ENCODE measurements at places on chromosomes 1 and 21.

- DNase-seq = peak; percentile 90
Observed at GRCh38 chr1:201266774-201267173, 16.5 kb upstream of the PKP1 start.

- DNase-seq = peak; percentile 78
Observed at GRCh38 chr1:53736290-53736689, 2.7 kb downstream of the GLIS1 start.

- no peak for DNase-seq
Observed at GRCh38 chr1:23810818-23811540, 10.4 kb upstream of the GALE start.

GRCh38 chr1:176789571-176790090 lies 326.7 kb downstream of the PAPPA2 start:
- no peak for DNase-seq

DNA sequence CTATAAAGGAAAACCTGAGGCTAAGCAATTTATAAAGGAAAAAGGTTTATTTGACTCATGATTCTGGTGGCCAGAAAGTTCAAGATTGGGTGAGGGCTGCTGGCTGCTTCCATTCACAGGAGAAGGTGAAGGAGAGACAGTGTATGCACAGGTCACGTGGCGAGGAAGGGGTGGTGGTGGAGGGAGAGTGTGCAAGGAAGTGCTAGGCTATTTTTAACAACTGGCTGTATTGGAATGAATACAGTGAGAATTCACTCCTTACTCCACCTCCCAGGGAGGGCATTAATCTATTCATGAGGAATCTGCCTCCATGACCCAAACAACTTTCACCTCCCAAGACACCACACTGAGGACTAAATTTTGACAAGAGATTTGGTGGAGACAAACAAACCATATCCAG lies 51.0 kb downstream of the SYDE2 start:
- no peak for DNase-seq

DNA sequence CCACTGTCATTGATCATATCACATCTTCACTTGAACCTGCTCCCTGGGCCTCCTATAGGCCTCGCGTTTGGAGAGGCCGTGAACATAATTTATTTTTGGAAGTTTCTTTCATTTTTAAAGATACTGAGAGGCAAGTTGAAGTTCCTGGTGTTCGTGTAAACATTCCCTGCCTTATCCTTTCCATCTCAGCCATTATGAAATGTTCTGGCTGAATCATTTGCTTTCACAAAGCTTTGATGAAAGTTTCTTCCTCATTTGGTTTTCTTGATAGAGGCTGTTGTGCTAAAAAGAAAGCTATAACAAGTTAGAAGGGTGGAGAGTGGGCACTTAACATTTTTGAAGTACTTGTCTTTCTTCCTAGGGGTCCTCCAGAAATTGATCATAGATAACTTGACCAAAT lies 15.5 kb downstream of the CAMTA1 start:
- peak; percentile 74 for DNase-seq

GRCh38 chr1:67614511-67614934 lies 70.5 kb upstream of the GADD45A start:
- no peak for DNase-seq

GRCh38 chr1:193588311-193589082 lies 402.1 kb upstream of the B3GALT2 start:
- DNase-seq = peak; percentile 12

GRCh38 chr1:29124366-29125236 lies 898 bp upstream of the TMEM200B start:
- peak; percentile 78 for DNase-seq

DNA sequence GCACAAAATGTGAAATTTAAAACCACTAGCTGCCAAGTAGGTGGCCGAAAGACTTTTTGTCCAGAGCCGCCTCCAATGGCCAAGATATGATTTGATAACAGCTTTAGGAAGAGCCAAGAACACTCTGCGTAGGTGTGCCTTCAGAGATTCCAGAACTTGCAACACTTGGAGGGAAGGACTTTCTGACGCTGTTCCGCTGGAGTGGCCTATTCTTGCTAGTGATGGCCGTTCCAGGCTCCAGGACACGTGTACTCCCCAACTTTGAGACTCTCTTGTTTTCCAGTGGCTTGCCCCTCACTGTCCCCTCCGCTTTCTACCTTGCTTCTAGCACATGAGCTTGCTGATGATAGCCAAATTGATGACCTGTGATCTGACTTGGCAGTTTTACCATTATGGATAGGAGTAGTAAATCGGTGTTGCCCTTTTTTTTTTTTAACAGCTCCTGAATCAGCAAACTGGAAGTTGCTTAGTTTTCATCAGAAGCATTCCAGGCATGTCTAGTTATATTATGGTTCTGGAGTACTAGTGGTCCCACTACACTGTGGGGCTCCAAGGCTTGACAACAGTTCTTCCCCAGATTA lies 1.0 kb downstream of the PRDX6 start:
- DNase-seq = peak; percentile 72
